ENCODE measurements at places on chromosomes 7 and 10.

- DNase-seq: no peak
These were observed 7.1 kb downstream of the PCGF5 start for GRCh38 chr10:91227576-91227975.

DNA sequence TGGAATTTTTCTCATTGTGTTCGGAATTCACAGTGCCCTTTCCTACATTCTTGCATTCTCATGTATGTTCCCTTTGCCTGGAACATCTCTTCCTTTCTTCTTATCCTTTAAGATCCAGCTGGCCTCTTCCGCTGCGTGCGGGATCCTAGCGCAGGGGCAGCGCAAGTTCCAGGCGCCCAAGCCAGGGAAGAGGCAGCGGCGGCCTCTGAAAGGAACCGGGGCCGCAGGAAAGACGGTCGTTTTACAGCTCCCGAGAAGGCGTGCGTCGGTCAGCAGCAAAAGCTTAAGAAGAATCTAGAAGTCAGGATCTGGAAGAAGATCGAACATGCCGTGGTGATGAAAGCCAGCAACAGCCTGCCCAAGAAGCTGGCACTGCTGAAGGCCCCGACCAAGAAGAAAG lies 28.0 kb downstream of the ADRA2A start:
- DNase-seq: no peak

- peak; percentile 22 for DNase-seq
These were observed 487.7 kb downstream of the TYW1 start for GRCh38 chr7:67484244-67484751.

DNA sequence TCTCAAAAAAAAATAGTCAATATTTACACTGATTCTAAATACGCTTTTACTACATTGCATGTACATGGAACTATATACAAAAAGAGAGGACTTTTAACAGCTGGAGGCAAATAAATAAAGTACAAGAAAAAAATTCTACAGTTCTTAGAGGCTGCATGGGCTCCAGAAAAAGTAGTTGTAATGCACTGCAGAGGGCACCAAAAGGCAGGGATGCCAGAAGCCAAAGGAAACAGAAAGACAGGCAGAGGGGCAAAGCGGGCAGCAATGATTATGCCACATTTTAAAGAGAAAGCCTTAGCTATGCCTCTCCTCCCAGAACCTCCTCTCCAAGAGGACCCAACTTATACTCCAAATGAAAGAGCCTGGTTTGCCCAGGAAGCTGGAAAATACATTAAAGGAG lies 11.6 kb upstream of the ADCK2 start:
- no peak for DNase-seq

- DNase-seq: no peak
These were observed 80.5 kb upstream of the TMEM106B start for GRCh38 chr7:12130609-12131008.

DNA sequence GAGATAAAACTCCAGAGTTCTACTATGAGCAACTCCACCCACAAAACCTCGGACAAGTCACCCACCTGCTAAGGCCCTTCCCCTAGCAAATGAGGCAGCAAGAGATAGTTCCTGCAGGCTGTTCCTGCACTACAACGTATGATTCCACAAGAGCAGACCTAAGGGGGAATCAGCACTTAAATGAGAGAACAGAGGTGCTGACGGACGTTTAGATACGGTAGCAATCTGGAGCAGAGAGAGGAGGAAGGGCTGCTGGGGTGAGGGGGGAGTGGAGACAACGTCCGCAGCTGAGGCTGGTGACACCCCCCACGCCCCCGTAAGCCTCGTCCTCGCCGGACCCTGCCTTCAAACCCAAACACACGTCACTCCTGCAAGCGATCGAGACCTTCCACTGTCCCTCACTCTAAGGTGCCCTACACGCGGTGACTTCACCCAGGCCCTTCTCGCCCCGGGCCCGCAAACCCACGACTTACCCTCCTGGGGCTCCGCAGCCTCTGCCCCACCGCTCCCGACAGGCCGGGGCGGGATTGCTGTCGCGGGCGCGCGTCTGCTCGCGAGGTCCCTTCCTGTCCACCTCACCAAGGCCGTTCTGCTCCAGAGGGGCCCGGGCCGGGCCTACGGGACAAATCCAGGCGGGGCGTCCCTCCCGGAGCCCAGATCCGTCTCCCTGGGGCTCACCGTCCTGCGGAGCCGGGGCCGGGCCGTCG lies 635 bp downstream of the ZNF12 start:
- peak; percentile 28 for DNase-seq

GRCh38 chr7:34735526-34735925 lies 77.5 kb downstream of the NPSR1 start:
- no peak for DNase-seq

DNA sequence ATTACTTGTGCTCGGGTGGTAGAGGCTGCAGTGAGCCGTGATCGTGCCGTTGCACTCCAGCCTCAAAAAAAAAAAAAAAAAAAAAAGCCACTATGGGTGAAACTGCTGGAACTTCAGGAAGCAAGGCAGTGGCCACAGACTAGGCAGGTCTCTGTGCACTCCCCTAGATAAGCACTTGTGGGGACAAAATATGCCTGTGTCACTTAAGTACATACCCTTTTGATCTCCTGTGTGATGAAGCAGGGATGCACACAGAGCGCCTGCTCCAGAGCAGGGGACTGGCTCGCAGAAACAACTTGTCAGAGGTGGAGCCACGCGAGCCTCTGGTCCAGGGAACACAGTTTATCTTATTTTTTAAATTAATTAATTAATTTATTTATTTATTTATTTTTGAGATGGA lies 42.9 kb upstream of the PSAP start:
- no peak for DNase-seq
